ENCODE measurements at places on chromosomes 1 and 21.

DNA sequence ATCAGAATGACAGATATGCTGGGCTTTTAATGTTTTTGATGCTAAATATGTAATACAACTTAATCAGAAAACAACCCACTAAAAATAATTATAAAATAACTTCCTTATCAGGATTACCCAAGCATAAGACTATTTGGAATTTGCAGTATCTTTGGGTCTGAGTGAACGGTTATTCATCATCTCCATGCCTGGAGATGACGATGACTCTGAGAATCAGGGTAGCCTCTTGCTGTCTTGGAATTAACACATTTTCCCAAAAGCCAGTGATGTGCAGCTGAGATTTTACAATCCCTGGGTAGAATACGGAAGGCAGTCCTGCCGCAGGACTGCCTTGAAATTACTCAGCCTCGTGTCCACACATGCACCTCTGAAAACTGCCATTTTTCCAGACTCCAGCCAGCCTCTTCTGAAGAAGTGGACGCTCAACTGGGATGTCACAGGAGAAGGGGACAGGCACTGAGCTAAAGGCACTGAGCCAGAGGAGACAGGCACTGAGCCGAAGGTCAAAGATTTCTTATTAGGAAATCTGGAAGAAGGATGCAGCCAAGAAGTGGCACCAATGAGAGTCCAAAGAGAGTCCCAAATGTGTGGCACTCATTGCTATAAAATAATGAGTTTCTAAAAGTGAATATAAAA is 85.5 kb downstream of the PGBD5 start:
- no peak for DNase-seq

- DNase-seq, result no peak
These were observed 31.0 kb downstream of the ZNF691 start for GRCh38 chr1:42877380-42877779.

DNA sequence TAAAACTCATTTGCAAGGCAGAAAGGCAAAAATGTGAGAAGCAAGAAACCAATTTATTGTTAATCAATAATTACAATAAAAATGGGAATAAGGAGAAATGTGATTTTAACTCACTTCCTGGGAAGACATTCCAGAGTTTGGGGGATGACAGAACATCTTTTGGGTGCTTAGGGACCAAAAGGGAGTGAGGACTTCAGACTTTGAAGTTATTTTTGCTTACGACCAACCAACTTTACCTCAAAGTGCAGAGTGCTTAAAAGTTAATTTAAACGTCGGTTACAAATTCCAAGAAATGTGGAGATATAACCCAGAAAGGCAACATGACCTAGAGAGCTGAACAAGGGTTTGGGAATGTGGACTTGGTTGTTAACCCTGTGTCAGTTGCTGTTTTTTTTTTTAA is 234.5 kb upstream of the C1orf105 start:
- no peak for DNase-seq

GRCh38 chr1:14236097-14236496 is 362.4 kb upstream of the KAZN start:
- DNase-seq, result no peak

- no peak for DNase-seq
These were observed 79.7 kb downstream of the CACHD1 start for GRCh38 chr1:64549464-64550239.

DNA sequence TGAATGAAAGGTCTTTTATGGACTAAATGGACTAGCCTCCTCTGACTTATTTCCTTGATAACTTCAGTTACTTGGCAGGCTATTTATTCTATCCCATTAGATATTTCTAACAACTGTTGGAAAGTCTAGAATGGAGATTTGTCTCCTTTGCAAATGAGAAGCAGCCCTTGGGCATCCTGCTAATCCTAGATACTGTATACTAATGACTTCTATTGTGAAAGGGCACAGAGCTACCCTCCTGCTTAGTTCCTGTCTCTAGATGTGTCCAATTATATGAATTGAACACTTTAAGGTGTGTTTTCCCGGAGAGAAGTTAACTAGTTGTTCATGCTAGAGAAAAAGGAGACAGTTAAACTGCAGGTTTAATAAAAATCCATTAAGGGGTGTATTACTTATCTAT is 10.2 kb upstream of the NCMAP start:
- DNase-seq, result no peak

GRCh38 chr1:45243476-45244343 is 37.3 kb upstream of the ZSWIM5 start:
- no peak for DNase-seq

- no peak for DNase-seq
These were observed 21.1 kb downstream of the ZFYVE9 start for GRCh38 chr1:52162947-52163346.

- DNase-seq, result no peak
These were observed 258.9 kb upstream of the SGIP1 start for GRCh38 chr1:66275083-66275482.

DNA sequence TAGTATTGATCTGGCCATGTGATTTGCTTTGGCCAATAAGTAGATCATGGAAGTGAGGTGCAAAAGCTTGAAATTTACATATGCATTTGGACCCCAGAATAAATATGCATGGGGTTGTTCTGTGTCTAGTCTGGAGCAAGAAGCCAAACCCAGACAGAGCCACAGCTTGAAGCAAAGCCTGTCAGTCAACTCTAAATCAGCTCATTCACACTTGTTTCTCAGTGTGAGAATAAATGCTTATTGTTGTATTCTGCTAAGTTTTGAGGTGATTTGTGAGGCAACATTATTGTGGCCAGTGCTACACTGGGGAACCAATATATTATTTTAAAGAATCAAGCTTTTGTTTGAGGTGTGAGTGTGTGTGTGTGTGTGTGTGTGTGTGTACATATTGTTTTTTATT is 12.2 kb upstream of the PGLYRP3 start:
- DNase-seq, result no peak

DNA sequence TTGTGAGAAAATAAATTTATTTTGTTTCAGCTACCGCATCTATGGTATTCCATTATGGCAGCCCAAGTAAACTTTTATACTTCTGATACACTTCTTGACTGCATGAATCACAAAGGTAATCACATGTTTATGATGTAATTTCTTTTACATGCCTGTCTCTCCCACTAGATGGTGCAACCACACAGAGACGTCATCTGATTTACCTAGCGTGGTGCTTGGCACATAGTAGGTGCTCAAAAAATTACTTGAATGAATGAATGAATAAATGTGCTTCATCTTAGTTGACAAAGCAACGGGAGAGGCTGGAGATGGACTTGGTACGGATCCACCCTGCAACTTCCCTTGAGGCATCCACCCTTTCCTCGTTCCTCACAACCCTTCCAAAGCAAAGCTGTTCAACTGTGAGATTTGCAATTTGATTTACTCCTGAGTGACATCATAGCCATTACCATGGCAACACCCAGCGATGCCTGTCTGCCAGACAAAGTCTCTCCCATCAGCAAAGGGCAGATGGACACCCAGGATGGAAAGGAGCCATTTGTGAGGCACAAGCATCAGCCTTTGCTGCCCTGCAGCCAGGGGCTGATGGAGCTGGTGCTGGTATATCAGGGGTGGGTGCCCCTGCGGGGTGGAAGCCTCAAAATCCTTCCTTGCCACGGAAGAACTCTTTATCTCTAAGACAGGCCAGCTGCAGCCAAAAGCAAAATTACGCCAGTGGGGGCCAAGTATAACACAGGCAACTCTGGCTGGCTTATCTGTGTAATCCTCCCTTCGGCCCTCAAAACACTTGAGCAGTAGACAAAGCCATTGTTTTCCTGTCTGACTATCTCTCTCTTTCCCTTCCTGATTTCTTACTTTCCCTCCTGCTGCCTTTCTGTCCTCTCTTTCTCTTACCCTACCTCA is 18.9 kb upstream of the VWA5B1 start:
- DNase-seq, result no peak

DNA sequence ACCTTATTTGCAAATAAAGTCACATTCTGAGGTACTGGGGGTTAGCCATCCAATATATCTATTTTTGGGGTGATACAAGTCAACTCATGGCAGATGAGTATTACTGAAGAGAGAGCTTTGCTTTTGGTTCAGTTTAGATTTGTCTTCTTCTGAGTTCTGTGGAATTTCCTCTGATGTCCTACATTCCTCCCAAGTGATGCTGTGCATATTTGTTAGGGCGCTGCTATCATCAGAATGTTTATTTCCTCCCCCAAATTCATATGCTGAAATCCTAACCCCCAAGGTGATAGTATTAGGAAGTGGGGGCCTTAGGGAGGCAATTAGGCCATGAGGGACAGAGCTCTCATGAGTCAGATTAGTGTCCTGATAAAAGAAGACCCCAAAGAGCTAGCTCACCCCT is 96.2 kb upstream of the WLS start:
- DNase-seq, result no peak

DNA sequence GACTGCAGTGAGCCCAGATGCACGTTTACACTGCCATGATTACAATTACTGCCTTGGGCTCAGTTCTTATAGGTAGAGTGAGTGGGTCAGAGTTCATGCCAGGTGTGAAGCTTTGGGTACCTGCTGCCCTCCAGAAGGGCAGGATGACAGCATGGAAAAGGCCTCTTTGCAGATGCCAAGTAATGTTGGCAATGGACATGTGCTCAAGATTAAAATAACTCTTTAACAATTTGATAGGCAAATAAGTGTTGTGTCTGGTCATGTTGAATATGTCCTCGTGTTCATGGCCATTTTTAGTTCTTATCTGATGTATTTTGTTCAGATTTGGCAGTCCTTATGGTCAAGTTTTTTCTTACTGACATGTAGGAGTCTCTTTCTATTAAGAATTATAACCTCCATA is 34.8 kb downstream of the S100B start:
- DNase-seq, result no peak

DNA sequence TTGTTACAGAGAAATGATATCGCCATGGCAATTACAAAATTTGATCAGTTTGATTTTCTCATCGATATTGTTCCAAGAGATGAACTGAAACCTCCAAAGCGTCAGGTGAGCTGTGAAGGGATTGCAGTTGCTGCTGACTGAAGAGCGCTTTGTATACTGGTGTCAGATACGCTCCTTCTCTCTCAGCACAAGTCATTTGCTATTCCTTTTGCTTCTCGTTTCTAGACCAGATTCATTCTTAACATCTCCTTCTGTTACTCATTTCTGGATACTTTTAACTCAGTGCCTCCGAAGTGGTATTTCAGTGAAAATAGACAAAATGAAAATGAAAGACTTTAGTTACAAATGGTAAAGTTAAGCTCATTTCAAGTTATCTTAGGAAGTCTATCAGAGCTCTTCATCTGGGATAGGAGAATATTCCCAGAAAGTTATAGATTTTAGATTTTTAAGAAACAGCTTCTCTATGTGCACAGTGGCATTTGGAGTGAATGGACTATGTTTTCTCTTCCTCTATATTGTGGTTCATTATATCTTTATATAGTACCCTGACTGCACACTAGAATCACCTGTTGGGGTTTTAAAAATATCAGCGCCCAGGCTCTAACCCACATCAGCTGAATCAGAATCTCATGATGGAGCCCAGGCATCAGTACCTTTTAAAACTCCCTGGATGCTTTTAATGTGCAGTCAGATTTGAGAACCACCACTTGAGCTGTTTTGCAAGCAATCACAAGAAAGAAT is 30.3 kb upstream of the KCNQ4 start:
- no peak for DNase-seq

DNA sequence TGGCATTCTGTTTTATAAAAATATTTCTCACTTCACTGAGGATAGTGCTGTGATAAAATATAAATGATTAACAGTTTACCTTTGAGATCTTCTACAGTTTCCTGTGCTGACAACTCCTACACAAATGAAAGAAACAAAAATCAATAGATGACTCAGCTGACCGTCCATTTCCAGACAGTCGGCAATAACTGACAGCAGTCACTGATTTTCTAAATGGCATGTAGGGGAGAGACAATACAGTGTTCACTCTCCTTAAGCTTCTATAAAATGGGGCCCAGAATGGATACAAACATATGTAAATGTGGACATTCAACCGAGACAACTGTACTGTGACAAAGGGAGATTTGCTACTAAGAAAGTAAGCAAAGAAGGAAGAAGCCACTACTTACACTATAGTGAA is 34.3 kb downstream of the PCNX2 start:
- no peak for DNase-seq

DNA sequence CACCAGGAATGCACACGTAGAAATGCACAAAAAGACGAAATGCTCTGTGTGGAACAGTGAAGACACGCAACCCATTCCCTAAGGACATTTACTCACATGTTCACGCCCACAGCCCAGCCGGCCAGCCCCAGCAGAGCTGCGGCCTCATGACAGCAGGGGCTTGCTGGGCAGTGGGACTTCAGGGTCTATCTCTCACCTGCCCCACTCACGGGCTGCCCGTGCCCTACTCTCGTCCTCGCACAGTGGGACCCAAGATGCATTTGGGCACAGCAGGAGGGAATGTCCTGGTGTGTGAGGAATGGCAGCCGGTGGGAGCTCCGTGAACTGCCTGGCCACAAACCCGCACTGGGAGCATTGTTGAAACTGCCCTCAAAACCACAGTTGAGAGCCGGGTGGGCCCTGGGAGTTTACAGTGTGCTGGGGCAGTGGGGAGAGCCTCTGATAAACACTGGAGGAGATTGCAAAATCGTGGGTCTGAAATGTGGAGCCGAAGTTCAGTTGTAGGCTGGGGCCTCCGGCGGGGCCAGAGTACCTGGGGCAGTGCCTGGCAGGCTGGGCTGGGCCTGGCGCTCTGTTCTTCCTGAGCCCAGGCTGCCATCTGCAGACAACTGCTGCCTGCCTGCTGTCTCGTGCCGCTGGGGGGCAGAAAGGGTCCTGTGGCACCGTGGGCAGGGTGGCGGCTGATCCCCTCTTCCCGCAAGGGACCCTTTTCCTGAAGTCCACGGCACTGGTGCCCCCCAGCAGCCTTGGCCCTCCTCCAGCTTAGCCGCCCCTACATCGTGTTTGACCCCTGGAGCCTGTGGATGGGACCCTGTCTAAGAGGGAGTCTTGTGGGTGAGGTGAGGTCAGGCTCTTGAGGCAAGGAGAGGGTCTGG is 20.7 kb upstream of the POFUT2 start:
- no peak for DNase-seq

DNA sequence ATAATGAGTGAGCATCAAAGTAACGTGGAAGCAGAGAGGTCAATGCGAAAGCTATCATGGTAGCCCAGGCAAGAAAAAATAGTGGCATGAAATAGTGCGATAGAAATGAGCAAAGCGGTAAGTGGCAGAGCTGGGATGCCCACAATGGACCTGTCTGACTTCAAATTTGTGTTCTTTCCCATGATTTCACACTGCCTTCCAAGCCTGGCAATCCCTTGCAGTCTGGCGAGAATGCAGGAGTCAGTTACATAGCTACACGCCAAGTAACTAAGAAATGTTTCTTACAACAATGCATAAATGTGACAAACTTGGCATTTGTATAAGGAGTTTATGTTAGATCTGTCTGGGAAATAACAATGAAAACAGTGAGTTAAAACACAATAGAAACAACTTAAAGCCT is 82.6 kb downstream of the GRIK1 start:
- no peak for DNase-seq

GRCh38 chr1:163094589-163094988 is 25.4 kb downstream of the RGS4 start:
- DNase-seq, result no peak

- DNase-seq, result no peak
These were observed 10.3 kb downstream of the DONSON start for GRCh38 chr21:33578214-33578613.

DNA sequence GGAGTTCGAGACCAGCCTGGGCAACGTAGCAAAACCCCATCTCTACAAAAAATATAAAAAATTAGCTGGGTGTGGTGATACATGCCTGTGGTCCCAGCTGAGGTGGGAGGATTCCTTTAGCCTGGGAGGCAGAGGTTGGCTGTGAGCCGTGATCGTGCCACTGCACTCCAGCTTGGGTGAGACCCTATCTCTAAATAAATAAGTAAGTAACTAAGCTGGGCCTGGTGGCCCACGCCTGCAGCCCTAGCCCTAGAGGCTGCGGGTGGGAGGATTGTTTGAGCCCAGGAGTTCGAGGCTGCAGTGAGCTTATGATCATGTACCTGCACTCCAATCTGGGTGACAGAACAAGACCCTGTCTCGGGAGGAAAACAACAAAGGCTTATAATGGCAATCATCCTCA is 4.6 kb downstream of the CLIC4 start:
- DNase-seq, result no peak
